ENCODE measurements at places on chromosomes 13 and 19. TPM values are rescaled to one million over a fixed set of nuclear protein-coding genes. Genes with fewer than 3 reads are reported as not detected.

The SCAMP4 gene
- total RNA-seq = 78.3 TPM

The NLRP4 gene
- total RNA-seq = not detected

The ZNF100 gene
- total RNA-seq = 13.9 TPM

The KLK15 gene
- not detected for total RNA-seq

The SKA3 gene
- 37.5 TPM for total RNA-seq

The ZNF667 gene
- total RNA-seq = not detected

The OVOL3 gene
- total RNA-seq = not detected

The FXYD5 gene
- 20.2 TPM for total RNA-seq

The GJB6 gene
- total RNA-seq = not detected

The TEX29 gene
- not detected for total RNA-seq

The NTF4 gene
- total RNA-seq = 10.2 TPM

The IGFL3 gene
- not detected for total RNA-seq

The CATSPERD gene
- not detected for total RNA-seq

The POLR2E gene
- 264 TPM for total RNA-seq

The FCHO1 gene
- 0.39 TPM for total RNA-seq

The MAST1 gene
- 0.79 TPM for total RNA-seq

The ZNF571 gene
- 1.4 TPM for total RNA-seq

The IGFL1 gene
- total RNA-seq = not detected

The SIGLECL1 gene
- total RNA-seq = not detected
